ENCODE measurements at places on chromosomes 7 and 10. TPM values are rescaled to one million over a fixed set of nuclear protein-coding genes. Genes with fewer than 3 reads are reported as not detected.

The HOXA10 gene
- polyA plus RNA-seq = 25.0 TPM

The HOXA6 gene
- polyA plus RNA-seq = not detected

The SCIN gene
- polyA plus RNA-seq = 14.8 TPM

The CYP26A1 gene
- not detected for polyA plus RNA-seq

The MMP21 gene
- 0.07 TPM for polyA plus RNA-seq

The RHOBTB1 gene
- 4.9 TPM for polyA plus RNA-seq

The C10orf88 gene
- polyA plus RNA-seq = 3.0 TPM

The LMOD2 gene
- 0.03 TPM for polyA plus RNA-seq

The HIPK2 gene
- 7.6 TPM for polyA plus RNA-seq

The GLI3 gene
- 3.6 TPM for polyA plus RNA-seq

The BMPER gene
- polyA plus RNA-seq = 0.51 TPM
